ENCODE measurements at places on chromosomes 6 and 20.

GRCh38 chr6:69632932-69633331 lies 163.9 kb downstream of the LMBRD1 start:
- no peak for DNase-seq

GRCh38 chr20:32535953-32536823 lies 48.9 kb downstream of the NOL4L start:
- DNase-seq = peak; percentile 16

DNA sequence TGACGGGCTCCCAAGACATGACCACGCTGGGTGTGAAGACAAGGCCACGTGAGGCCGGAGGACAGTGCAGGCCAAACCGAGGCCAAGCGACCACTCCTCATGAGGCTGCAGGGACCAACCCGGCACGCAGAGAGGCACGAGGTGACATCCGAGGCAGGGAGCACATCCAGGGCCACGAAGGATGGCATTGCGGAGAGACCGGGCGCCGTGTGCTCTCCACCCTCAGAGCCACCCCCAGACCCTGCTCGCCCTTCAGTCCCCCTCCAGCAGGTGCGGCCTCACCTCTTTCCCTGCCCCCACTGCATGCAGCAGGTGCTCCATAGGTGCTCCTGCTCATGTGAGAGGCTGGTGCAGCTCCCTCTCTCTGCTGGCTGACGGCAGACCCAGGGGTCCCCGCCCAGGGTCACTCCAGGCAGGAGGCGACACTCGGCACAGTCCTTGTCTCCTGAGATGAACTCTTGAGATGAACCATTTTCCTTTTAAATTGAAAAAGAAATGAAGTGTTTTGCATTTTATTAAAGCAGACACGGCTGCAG lies 33.8 kb upstream of the CHRNA4 start:
- DNase-seq = no peak

DNA sequence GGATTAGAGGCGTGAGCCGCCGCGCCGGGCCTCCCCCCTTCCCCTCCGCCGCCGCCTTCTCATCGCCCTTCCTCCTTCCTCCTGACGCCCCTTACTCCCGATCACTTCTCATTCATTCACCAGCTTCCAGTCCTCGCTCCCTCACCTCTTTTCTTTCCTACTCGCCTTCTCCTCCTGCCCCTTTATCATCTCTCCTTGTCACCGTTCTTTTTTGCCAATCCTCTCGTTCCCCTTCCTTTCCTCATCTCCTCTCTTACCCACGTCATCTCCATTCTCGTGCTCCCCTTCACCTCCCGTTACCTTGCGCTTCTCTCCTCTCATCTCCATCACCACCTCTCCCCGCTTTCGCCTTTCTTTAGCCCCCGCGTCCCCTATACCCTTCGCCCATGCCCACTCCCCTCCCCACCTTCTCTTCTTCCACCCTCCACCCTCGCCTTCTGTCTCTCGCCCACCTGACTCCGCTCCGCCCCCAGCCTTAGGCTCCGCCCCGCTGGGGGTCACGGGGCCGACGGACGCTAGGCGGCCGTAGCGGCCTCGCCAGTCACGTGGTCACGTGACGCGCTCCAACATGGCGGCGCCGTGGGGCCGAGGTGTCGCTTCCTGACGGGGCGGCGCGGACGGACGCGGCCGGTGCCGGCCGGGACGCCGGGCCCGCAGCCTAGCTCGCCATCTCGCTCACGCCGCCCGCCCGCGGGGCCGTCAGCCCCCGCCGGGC lies at the start of gene ARFGEF2:
TSS of gene ARFGEF2 (plus strand) at position 544 of the 715 bp plus-strand sequence. CDS start 179 bp downstream, outside the sequence.
- DNase-seq = peak; percentile 86

GRCh38 chr6:144922120-144922722 lies 637.1 kb downstream of the UTRN start:
- DNase-seq = peak; percentile 45

- no peak for DNase-seq
Observed at GRCh38 chr6:42029062-42029685, 21.1 kb upstream of the TAF8 start.

DNA sequence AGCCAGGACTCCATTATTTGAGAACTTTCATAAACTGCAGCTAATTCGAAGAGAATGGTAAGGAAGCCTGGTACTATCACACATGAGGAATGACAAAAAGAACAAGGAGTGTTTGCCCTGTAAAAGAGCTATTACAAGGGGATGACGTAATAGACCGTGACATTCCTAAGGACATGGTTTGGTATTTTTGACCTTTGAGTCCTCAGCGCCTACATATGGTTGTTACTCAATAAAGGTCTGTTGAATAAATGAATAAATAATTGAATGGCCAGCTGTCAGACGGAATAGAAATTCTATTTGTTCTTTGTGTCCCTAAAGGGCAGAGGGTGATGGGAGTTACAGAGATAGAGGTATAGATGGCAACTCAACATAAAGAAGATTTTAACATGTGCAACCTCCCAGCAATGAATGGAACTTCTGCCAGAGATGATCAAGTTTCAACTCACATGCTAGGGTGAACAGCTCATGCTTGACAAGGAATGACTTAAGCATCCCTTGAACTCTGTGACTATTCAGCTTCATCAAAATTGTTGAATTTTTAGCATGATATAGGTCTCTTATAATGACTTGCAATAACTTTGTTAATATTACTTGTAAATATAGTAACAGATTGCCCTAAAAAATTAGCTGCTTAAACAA lies 115.4 kb downstream of the TENT5A start:
- DNase-seq = no peak

- no peak for DNase-seq
Observed at GRCh38 chr20:20820104-20820503, 107.7 kb upstream of the RALGAPA2 start.

- DNase-seq = peak; percentile 34
Observed at GRCh38 chr6:106470316-106470715, 109.8 kb downstream of the CRYBG1 start.

DNA sequence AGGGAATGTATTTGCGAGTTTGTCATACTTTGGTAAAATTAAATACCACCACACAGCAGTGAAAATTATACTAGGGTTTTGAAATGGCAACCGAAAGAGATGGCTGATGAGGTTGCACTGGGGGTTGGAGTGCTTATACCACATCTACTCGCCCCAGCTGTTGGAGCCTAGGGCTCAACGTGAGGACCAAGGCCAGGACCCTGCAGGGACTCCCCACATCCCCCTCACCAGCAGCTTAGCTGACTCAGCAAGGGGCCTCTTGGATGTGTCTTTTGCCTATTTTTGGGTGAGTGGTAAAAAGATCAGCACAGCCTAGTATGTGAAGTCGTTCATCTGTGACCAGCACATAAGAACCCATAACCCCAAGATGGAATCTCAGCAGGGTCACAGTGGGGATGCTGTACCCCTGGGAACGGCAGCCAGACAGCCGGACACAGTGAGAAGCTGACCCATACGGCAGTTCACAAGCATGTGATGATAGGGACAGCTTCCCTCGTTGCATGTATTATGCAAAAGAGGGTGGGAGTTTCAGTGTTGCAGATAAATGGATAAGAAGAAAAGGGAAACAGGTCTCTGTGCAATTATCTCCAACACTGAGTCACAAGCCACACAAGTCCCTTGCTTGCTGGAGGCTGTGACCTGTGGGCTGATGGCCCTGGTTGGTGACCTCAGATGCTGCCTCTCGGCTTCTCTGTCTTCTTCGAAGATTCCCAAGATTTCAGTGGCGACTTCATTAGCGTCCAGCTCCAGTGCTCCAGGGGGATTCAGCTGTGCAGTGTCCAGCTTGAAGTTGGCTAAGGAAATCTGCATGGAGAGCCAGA lies 20.9 kb upstream of the SPO11 start:
- no peak for DNase-seq

DNA sequence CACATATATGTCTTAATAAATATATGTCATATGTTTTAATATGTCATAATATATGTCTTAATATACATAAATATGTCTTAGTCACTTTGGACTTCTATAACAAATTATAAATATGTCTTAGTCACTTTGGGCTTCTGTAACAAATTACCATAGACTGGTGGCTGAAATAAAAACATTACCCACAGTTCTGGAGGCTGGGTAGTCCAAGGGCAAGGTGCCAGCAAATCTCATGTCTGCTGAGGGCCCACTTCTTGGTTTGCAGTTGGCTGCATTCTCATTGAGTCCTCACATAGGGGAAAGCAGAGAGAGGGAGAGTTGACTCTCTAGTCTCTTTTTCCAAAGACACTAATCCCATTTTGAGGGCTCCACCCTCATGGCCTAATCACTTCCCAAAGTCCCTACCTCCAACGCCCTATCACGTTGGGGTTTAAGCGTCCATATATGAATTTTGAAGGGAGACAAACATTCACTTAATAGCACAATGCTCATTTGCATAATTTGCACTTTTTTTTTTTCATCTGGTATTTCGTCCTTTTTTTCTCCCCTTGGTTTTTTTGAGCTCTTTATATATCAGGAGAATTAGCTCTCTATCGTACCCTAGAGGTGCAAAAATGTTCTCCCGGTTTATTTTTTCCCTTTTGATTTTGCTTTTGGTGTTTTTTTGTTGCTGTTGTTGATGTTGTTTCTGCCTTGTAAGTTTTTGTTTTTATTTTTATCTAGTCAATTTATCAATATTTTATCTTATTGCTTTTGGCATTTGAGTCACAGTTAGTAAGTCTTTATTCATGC lies 266.4 kb downstream of the PLCB1 start:
- no peak for DNase-seq

DNA sequence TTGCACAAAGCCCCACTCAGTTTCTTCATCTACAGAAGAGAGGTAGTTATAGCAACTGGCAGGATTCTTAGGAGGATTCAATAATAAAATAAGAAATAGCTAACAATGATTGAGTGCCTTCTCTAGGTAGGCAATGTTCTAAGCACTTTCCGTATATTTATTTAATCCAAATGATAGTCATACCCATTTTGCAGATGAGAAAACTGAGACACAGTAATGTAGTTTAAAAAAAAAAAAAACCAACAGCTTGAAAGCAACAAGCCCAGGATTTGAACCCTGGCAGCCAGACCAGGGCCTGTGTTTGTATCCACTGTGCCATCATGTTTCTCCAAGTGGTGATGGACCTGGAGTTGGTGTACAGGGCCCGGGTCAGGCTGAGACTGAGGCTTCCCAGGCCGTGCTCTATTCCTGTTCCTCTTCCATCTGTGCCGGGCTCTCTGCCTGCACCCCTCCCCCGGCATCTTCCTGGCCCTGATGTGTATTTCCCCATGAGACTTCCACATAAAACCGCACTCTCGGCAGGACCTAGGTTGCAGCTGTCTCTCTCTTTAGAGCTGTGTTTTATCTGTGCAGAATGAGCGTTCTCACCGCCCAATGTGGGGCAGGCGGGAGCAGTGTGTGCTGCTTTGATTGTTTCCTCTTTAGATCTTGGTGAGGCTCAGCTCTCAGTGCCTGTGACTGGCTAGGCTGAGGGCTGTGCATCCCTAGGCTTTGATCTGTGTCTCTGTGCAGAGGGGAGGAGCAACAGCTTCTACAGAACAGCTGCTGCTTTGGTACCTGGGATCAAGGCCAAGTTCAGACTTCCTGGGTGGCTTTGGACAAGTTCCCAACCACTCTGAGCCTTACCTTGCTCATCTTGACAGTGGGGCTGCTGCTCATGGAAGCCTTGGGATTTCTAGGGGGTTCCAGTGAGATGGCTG lies 49.5 kb downstream of the TOX2 start:
- DNase-seq = peak; percentile 87

GRCh38 chr20:45016089-45016671 lies 49.9 kb downstream of the STK4 start:
- peak; percentile 46 for DNase-seq

DNA sequence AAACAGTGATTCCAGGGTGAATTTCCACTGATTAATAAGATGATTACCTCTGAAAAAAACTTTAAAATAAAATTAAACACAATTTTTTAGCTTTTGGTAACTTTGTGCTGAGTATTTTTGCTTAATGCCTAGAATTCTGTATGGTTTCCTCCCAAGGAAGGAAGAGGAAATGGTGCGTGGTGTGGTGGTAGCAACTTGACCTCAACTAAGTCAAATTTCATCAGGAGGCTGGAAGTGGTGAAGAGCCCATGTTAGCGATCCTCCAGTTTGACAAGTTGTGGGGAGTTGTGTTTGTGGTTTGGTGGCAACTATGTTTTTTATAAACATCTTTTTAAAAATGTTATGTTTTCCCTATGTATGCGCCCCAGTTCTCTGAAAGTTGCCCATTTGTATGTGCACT lies 5.0 kb upstream of the RTF2 start:
- no peak for DNase-seq

- DNase-seq = no peak
Observed at GRCh38 chr20:45970646-45971424, 1.2 kb downstream of the ZNF335 start.

DNA sequence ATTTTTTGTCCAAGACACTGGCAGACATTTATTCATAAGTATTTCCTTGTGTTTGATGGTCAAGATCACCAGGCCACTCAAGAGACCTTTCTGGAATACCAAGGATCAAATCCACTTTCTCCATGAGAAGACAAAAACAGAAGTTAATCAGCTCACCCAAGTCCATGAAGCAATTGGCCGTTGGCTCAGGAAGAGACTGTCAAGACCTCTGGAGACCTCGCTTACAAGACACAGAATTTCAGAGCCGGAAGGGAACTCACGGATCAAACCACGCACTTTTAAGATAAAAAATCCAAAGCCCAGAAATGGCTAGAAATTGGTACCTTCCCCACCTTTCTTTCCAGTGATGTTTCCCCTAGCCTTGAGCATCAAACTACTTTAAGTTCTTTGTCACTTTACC lies 3.3 kb downstream of the TRERF1 start:
- DNase-seq = no peak

GRCh38 chr6:130367767-130368166 lies 1.9 kb downstream of the TMEM200A start:
- DNase-seq = no peak

DNA sequence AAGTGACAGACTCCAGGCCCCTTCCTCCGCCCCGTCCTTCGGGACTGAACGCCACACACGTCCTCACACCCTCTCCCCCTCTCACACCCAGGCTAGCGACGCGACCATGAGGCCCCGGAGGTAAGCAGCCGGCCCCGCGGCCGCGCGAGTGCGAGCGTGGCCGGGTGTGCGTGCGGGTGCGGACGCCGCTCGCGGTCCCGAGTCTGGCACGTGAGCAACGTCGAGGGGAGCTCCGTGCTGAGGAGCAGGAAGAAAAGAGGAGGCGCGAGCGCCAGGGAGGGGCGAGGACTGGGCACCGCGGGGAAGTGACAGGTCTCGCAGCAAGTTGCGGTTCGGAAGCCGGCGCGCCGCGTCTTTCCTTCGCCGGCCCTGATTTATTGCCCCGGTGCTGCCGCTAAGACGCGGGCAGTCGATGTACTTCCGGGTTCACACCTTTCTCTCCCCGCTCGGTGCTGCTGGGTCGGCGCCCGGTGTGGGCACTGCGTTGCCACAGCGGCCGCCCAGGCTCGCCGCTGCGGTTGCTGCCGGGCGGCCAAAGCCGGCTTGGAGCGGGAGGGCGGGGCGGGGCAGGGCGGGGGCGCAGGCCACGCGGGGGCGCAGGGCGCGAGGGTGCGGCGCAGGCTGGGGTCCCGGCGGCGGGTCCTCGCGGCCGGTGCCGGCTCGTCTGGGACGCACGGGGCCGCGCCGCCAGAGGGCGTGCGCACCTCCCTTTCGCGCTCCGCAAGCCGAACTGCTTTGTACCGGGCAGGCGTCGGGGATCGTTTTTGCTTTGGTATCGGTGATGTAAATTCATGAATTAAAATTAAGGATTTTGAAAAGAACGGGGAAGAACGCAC lies 15.8 kb upstream of the LIN28B start:
- DNase-seq = peak; percentile 26

DNA sequence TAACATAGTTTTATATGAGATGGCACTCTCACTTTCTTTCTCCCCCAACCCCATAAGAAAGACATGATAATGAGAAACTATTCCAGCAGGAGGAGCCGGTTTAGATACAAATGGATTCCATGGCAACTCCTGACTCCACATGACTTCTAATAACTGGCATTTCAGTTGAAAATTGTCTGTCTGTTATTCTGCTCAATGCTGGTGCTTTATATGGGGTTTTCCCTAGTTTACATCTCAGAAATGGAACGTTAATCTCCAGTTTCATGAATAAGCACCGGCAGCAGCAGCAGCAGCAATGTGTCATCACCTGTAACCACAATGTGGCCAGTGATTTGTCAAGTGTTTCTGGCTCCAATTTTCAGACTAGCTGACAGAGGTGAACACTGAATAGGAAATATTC lies 8.0 kb upstream of the SIM1 start:
- peak; percentile 82 for DNase-seq

All from fibroblast of skin of right quadriceps (primary cell).